Aorta (tissue), 5 donors: ENCODE measurements at places on chromosomes 2 and 18.

- no peak for DNase-seq
Observed at GRCh38 chr2:24228470-24228869, 53.6 kb downstream of the FAM228A start.

GRCh38 chr2:181656450-181657291 is at the start of gene CERKL:
Gene CERKL, minus strand, starts transcription at chr2:181657105. Its CDS starts 99 bp downstream, at chr2:181657006.
- peak; percentile 81 for DNase-seq

DNA sequence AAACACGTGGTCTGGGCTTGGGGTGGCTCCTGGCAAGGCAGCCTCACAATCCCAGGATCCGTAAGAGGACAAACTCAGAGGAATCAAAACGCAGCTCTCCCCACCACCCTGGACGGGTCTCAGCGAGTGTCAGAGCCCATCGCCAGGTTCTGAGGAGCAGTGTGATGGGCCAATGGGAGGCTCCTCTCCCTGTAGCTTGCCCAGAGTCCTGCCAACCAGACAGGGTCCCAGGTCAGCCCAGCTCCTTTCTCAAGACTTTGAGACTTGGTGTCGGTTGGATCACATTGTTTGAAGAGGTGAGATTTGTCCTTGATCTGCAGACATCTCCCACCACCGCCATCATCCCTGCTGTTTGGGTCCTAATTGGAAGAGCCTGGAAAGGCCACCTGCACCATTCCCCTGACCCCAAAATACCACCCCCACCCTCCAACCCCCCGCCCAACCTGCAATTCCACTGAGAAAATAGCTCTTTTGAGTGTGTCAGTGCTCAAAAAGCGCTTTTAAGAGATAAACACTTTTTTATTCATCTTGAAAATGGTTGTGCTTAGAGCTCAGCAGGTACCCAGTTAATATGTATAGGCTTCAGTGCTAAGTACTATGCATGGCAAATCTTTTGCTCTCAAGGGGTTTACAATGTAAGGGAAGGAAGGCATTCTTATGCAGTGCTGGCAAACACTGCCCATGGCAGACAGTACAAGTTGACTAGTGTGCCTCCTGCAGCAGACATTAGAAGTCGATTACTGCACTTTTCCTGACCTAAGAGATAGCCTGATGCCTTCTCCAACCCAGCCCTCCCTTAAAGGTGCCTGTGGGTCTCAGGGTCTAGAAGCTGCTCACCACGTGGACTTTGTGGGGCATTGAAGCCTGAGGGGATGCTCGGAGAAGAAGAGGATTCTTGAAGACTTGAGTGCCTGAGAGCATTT is 50.6 kb downstream of the GLI2 start:
- DNase-seq: no peak

- peak; percentile 87 for DNase-seq
Observed at GRCh38 chr2:144524118-144525009, 4.4 kb upstream of the ZEB2 start.

GRCh38 chr18:6211174-6211504 is 203.6 kb downstream of the L3MBTL4 start:
- no peak for DNase-seq

- no peak for DNase-seq
Observed at GRCh38 chr2:177281400-177282180, 17.1 kb upstream of the NFE2L2 start.

DNA sequence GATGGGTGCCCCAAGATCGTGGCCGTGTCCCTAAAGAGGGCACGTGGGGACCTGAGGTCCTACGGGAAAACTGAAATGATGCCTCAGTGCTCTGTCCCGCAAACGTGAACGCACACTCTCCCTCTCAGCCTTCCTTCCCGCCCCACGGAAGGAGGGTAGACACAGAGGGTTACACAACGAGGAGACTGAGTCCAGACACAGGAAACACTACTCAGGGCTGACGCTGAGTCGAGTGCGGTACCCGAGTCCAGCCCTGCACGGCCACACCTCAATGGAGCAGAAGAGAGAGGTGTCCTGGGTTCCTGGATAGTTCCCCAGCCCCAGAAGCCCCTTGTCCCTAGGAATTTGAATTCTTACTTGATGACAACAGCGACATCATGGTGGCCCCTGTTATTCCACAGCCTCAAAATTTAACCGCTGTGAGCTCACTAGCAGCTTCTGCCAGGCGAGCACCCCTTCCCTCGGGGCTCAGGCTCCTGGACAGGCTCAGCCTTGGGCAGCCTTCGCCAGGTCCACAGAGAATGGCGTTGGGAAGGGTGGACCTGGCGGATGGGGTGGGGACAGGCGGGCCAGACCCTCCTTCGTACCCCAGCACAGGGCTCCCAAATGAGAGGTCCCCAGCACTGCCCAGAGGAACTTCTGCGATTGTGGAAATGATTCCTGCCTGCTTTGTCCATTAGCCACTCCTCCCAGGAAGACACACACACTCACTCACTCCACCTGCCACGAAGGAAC is 980 bp upstream of the RNPEPL1 start:
- peak; percentile 79 for DNase-seq

DNA sequence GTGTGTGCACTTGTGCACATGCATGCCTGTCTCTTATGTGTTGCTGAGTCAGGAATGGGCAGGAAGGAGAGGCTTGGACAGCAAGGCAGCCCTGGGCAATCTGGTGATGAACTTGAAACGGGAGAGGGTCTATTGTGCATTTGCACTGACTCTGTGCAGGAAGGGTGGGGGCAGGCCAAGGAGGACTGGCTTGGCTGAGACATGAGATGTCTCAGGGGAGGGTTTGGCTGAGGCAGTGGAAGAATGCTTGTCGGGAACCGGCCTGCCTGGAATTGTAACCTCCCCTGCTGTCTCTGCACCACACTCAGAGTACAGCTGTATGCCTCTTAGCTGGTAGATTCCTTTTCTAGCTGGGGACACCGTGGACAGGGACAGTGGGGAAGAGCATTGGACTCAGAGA is 176.1 kb upstream of the TNP1 start:
- peak; percentile 59 for DNase-seq

DNA sequence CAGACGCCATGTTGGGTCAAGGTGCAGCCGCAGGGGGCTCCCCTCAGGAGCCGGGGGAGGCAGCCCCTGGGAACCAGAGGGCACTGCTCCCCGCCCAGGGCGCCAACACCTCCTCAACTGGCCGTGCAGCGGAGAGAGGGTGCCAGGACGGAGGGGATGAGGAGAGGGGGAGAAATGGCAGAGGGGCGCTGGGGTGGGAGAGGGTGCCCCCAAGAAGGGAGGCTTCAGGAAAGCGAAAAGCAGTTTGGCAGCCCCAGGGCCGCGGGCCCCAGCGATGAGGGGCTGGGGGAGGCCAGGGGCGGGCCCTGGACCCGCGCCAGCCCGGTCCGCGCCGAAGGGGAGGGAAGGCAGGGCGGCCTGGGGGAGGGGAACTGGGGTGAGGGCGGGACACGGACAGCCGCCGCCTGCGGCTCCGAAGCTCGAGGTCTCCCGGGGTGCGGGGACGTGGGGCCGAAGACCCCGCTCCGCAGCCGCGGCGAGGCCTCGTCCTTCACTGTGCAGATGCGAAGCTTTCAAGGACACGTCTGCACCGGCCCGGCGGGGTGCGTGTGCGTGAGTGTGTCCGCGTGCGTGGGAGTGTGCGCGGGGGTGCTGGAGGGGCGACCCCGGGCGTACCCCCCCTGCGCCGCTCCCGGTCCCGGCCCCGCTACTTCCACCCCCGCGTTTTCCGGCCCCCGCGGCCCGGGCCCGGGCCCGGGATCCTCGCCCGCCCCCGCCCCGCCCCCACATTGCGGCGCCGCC is 1.4 kb downstream of the DNMT3A start:
- no peak for DNase-seq

- no peak for DNase-seq
Observed at GRCh38 chr2:160940699-160941098, 219.5 kb upstream of the TANK start.

DNA sequence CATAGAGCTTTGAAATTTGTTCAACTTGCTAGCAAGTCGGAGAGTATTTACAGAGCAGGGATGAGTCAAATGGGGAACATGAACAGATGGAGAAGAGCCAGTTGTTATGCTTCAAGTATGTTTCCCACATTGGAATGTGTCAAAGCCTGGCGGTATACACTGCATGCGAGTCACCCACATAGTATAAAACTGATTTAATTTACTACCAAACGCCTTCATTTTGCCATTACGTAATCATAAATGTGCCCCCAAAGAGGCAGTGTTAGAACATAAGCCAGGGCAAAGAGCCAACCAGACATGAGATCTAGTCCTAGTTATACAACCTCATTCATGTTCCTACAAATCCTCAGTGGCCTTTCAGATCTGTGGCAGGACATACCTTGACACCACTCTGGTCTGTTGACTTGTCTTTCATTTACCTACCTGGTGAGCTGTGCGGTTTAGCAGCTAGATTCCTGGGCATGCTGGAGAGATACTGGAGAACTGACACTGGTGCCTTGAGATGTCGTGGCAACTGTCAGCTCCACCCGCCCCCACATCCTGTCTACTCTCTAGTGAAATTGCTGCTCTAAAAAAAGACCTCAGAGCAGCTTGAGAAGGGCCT is 21.7 kb upstream of the NRP2 start:
- no peak for DNase-seq

DNA sequence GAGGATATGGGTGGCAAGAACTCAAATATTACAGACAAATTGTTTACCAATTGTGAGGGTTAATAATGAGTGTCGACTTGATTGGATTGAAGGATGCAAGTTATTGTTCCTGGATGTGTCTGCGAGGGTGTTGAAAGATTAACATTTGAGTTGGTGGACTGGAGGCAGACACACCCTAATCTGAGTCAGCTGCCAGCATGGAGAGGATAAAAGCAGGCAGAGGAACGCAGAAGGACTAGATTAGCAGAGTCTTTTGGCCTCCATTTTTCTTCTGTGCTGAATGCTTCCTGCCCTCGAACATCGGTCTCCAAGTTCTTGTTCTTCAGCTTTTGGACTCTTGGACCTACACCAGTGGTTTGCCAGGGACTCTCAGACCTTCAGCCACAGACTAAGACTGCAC is 1503.7 kb downstream of the LRP1B start:
- no peak for DNase-seq

DNA sequence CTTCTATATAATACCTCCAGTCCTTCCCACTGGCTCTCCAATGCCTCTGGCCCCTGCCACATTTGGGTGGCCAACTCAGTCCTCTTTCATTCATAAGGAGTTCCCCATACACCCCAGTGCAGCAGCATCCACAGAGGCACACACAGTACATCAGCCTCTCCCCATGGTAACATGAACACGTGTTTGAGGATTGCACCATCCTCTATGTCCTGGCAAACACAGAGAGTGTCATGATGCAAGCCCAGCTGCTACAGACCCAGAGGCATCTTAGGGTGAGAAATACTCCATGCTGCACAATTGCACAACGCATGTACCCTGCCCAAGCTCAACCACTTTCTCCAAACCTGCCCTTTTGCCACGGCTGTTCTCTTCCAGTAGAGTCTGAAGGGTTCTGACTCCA is 11.5 kb downstream of the IGFBP5 start:
- peak; percentile 73 for DNase-seq

GRCh38 chr2:63003351-63003750 is 47.3 kb upstream of the OTX1 start:
- DNase-seq: no peak

- DNase-seq: no peak
Observed at GRCh38 chr2:75030218-75031009, 72.0 kb downstream of the POLE4 start.

GRCh38 chr2:96329456-96329855 is 4.3 kb downstream of the ITPRIPL1 start:
- DNase-seq: no peak

DNA sequence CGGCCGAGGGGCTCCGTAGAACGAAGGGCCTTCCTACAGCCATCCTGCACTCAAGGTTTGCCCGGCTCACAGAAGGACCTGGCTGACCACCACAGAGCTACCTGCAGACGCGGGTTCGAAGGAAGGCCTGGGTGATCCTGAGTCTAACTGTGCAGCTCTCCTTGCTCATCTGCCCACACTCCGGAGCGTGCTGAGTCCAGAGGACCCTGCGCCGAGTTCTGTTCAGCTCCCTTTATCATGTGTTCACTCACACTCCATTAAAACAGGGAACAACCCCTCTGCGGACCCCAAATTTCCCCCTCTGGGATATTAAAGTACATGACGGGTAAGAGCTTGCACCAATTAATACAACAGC is 138.3 kb downstream of the PXDN start:
- peak; percentile 40 for DNase-seq

GRCh38 chr2:182280118-182280517 is 146.7 kb downstream of the PDE1A start:
- DNase-seq: no peak

- DNase-seq: no peak
Observed at GRCh38 chr2:204018717-204019116, 82.2 kb downstream of the ICOS start.

- peak; percentile 99 for DNase-seq
Observed at GRCh38 chr2:219497495-219498279, 1.0 kb upstream of the GMPPA start.

- peak; percentile 90 for DNase-seq
Observed at GRCh38 chr2:42828487-42829425, 36.4 kb upstream of the HAAO start.

DNA sequence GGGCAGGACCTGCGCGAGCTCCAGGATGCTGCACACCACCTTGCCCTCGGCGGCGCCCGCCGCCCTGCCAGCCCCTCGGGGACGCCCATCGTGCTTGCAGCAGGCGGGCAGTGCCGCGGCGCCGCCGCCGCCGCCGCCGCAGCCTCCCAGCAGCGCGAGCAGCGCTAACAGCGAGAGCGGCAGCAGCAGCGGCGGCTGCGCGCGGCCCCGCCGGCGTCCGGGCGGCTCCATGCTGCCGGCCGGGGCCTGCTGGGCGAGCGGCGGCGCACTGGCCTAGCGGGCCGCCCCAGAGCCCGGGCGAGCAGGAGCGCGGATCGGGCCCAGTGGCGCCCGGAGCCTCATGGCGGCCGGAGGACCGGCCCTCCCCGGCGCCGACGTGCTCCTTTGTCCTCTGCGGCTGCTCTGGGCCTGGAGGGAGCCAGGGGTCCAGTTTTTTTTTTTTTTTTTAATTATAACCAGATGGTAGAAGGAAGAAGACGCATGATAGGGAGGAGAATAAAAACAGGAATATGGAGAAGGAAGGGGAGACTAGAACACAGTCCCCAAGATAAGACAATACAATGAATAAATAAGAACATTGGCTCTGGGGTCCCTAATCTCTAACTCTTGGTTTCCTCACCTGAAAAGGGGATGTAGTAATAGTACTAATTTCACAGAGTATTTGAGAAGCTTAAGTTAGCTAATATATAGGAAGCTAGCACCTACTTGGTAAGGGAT is 17.1 kb upstream of the ANKRD62 start:
- DNase-seq: peak; percentile 46

DNA sequence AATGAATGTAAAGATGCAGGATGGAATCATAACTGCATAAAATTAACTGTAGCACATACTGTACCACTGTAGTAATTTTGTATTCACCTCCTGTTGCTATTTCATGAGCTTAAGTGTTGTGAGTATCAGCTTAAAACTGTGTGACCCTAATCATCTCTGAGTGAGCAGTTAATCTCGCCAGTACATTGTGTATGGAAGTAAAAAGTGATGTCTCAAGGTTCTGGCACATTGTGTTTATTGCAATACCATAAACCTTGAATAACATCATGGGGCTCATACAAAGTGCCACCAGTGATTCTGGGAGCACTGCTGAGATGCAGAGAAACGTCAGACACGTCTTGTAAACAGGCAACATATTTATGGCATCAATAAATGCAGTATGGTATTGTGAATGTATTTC is 124.5 kb downstream of the PMAIP1 start:
- DNase-seq: no peak
